ENCODE measurements at places on chromosomes 5 and 9. TPM values are rescaled to one million over a fixed set of nuclear protein-coding genes. Genes with fewer than 3 reads are reported as not detected.
A peak's percentile ranks its signal among the peaks of the same experiment; 100 is the strongest.

The OGN gene
- total RNA-seq = 5.6 TPM

The SLC36A2 gene
- not detected for total RNA-seq

The GTF2H2C gene
- 83.4 TPM for total RNA-seq

The PCDHB15 gene
- total RNA-seq = 8.0 TPM

The RAB14 gene
- total RNA-seq = 73.9 TPM

The PITX1 gene
- total RNA-seq = 0.55 TPM

The PAEP gene
- total RNA-seq = 0.37 TPM

The SLC45A2 gene
- 0.40 TPM for total RNA-seq

The IGIP gene
- 9.6 TPM for total RNA-seq

DNA sequence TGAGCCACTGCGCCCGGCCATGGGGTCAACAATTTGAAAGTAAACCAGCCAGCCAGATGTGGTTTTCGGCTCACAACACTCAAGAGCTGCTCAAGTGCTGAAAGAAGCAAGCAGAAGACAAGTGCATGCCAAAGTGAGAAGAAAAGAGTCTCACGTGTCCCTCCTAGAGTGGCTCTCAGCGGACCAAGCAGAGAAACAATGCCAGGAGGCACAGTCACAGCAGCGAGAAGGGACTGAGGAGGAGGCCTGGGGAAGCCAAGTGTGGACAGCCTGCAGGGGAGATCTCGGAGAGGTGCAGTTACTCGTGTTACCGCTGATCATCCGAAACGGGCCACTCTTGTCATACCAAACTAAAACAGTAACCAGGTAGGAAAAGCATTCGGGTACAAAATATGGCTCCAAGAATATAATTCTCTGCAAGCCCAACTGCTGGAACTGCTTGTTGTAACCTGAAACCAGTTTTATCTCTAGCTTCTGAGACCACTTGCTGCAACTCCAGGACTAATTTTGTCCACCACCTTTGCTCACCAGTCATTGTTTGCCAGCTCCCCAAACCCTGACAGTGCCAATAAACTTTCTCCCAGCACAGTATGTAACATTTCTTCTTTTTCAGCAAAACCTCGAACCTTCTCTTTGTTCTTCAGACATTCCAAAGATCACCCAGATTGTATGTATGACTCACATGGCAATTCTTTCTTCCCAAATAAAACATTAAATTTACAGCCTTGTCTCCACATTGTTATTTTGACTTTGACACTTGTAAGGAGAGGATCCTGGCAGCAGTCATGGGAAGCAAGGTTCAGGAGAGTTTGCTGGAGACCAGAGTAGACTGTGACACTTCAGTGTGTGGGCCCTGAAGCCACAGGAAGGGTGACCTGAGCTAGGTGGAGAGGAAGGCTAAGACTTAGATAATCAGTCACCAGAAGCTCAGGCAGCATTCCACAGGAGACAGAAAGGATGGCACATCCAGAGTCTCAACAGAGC is 6.3 kb downstream of the SLC35D2 start:
- peak; percentile 26 for DNase-seq

- DNase-seq = peak; percentile 28
These were observed 42.0 kb upstream of the ENTREP1 start for GRCh38 chr9:69283003-69283402.

DNA sequence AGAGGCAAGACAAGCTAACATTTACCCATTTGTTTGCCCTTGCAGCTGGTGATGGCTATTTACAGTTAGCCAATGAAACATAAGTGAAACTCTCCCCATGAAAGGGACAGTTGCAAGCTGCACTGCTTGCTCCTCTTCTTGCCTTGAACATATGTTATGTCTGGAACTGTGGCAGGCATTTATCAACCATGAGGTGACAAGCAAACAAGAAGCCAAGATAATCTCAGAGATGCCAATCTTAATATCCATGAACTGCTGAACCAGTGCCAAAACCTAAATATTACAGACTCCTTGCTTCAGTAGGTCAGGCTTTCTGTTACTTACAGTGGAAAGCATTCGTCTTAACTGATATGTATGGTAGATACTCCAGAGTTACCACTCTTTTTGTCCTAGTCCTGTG is 133.4 kb downstream of the ACTBL2 start:
- DNase-seq = no peak

- no peak for DNase-seq
These were observed 1485.1 kb downstream of the EFNA5 start for GRCh38 chr5:106185661-106186081.

- no peak for DNase-seq
These were observed 16.7 kb upstream of the KIF27 start for GRCh38 chr9:83937861-83938455.

DNA sequence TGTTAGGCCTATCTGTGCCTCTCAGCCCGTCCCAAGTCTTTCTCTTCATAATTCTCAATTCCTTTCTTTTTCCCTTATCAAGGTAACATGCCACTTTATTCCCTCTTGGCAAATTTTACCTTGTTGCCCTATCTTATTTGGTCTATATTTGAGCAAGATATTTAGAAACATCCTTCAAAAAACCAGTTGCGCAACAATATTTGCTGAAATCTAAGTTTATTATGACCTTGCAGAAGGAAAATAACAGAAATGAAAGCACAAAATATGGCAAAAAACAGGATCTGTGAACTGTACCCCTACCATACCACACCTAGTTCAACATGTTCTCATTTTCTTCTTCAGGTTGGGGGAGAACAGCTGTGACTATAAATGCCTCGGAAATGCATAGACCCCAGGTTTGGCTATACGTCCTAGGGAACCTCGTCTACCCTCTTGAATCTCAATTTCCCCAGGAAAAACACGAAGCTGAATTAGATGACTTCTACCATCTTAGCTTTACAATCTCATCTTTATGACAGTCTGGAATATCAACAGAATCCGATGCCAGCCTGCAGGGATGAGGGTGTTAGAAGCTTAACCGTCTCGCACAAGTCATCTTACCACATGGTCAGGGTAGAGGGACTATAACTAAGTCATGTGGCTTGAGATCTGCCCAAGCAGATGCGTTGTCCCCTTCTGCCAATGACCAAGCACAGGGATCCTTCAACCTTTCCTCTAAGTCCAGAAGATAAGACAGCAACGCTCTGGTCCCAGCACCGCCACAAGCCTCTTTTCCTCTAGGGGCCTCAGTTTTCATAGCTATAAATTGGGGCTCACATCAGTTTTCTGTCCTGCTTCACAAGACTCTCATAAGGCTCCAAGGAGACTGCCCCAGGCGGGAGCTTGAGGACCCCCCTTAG is 1.3 kb downstream of the LCP2 start:
- no peak for DNase-seq

- DNase-seq = no peak
These were observed 9.4 kb upstream of the BOD1 start for GRCh38 chr5:173625673-173626504.

DNA sequence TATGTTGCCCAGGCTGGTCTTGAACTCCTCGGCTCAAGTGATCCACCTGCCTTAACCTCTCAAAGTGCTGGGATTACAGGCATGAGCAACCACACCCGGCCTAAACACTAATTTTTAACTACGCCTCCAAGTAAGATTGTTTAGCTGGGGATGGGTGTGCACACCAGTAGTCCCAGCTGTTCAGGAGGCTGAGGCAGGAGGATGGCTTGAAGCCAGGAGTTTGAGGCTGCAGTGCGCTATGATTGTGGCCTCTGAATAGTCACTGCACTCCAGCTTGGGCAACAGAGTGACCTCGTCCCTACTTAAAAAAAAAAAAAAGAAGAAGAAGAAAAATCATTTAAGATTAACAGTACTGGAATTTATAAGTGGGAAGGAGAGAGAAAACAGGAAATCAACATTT is 90.8 kb upstream of the NR5A1 start:
- no peak for DNase-seq

- DNase-seq = peak; percentile 56
These were observed 103.1 kb upstream of the DMRT1 start for GRCh38 chr9:738209-738915.

- DNase-seq = no peak
These were observed 216.6 kb downstream of the SLC12A2 start for GRCh38 chr5:128300181-128300580.

DNA sequence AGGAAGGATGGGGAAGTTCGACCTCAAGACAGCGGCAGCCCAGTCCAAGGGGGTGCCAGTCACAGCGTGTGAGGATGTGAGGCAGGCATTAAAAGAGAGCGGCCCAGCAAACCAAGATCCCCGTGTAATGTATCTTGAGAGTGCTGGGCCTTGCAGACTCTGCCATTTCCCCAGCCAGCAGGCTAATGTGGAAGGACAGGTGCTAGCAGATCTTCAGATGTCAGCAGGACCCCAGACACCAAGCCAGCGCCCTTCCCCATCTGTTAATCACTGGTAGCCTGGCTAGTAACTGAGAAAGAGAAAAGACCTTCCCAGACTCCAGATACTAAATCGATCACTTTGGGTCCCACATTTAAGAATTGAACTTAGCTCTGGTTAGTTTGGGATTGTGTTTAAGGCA is 62.2 kb downstream of the NTRK2 start:
- DNase-seq = no peak

DNA sequence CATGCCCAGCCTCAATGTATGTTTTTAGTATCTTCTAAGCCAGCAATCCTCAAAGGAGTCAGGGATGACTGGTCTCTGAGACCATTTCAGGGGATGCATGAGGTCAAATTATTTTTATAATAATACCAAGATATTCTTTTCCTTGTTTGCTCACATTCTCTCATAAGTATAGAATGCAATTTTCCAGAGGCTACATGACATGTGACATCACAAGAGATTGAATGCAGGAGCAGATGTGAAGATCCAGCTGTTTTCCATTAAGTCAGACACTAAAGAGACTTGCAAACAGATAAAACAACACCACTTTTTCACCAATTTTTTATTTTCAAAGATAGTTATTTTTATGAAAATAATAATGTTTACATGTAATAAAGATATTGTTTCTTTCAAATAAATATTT is 22.0 kb upstream of the FREM1 start:
- no peak for DNase-seq

DNA sequence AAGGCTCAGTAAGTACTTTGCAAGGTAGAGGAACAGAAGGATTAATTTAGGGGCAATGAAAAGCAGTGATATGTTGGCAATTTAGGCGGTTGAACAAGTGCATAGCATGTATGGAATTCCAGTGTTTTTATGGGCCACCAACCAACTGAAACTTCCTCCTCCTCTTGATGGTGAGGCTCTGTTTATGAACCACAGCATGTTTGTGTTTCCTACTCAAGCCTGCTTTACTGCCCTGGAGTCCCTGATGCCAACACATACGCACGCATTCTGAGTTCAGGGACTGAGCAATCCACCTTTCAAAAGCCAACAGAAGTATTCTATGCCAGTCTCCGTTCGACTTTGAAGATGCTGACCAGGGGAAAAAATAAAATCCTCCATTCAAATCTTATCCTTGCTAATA is 417.5 kb downstream of the EFNA5 start:
- DNase-seq = no peak

DNA sequence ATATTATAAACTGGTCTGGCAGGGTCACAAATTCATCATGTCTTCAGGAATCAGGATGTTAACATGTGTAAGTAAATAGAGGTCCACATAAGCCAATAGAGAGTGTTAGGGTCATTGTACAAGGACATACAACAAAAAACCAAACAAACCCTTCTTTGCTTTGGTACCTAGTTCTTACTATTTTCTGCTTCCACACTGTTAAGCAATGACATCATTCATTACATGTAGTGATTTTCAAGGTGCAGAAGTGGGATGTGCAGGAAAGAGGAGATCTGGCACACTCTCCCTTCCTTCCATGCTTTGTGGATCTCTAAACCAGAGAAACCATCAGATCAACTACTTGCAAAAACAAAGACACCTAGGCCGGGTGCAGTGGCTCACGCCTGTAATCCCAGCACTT is 184.1 kb downstream of the RAPGEF6 start:
- no peak for DNase-seq

GRCh38 chr9:115456515-115456914 is 338.6 kb upstream of the TNC start:
- no peak for DNase-seq

DNA sequence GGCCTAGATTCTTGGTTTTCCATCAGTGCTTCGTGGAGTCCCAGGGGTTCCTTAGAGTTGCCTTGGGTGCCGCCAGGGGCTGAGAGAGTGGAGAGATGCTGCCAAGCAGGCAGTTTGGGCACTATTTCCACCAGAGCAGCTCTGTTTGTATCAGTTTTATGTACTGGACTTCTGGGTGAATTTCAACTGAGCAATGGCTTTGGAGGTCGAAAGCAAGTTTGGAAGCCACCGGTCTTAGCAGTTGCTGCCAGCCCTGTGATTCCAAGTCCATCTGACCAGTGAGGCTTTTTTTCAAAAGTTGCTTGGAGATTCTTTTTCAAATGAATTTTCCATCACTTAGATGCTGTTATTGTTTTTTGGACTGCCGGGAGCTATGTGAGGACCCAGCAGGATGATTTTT is 68.5 kb downstream of the ANGPTL2 start:
- no peak for DNase-seq

DNA sequence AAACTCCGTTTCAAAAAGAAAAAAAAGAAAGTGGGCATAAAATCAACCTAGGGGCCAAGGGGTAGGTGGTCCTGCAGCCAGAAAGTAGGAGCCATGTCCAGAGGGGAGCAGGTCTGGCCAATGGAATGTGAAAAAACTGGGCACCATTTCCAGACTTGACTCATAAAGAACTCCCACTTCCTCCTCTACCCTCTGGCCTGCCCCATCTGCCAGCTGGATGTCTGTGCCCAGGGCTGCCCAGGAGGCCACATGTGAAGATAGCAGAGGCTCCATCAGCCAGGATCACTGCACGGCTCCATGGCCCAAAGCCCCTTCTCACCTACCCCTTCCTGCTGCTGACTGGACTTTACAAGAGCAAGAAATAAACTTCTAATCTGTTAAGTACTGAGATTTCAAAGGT is 42.1 kb upstream of the EEIG1 start:
- DNase-seq = no peak

DNA sequence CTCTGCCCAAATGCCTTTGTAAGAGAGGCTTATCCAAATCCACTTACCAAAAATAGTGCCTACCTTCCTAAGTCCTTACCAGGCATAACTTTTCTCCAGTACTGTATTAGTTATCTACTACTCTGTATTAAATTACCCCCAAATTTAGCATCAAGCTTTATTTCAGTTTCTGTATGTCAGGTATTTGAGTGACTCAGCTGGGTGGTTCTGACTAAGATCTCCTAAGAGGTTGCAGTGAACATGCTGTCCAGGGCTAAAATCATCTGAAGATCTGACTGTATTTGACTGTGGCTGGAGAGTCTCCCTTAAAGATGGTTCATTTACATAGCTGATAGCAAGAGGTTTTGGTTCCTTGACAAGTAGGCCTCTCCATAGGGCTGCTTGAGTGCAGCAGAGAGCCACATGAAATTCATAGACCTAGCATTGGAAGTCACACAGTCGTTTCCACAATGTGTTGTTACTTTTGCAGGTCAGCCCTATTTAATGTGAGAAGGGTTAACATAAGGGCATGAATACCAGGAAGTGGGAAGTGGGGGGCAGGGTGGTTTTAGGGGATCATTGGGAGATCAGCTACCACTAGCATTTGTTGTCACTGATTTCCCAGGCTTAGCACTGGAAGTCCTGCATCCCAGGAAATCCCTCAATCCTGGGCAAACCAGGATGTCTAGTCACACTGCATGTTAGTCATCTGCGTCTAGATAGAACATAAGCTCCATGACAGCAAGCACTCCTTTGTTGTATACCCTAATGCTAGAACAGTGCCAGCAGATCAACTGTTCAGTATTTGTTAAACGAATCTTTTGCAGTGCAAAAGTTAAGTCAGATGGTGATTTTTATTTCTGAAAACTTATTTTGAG is 2.0 kb upstream of the ZNF622 start:
- DNase-seq = no peak
